Activated T-helper 9 cell treated with anti-CD3 and anti-CD28 coated beads, Interleukin-2, amount 50 U/mL, for 16 hours (primary cell): ENCODE measurements at places on chromosomes 1 and 21.

DNA sequence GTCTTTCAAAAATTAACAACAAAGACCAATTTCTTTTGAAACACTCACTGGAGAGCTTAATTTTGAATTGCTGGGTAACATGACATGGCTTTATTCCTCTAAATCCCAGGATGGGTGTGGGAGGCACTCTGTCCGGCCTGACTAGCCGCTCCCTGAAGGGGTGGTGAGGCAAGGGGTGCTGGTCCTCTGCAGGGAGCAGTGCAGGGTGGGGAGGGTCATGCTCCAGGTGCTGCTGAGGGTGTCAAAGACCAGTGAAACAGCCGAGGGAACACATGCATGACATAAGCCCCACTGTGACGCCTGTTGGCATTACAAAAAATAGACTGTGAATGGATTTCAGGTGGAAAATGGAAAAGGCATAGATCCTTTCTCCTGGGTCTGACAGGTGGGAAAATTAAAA is 223.7 kb downstream of the VAV3 start:
- no peak for DNase-seq

GRCh38 chr1:244783138-244783537 is 52.3 kb upstream of the COX20 start:
- no peak for DNase-seq

DNA sequence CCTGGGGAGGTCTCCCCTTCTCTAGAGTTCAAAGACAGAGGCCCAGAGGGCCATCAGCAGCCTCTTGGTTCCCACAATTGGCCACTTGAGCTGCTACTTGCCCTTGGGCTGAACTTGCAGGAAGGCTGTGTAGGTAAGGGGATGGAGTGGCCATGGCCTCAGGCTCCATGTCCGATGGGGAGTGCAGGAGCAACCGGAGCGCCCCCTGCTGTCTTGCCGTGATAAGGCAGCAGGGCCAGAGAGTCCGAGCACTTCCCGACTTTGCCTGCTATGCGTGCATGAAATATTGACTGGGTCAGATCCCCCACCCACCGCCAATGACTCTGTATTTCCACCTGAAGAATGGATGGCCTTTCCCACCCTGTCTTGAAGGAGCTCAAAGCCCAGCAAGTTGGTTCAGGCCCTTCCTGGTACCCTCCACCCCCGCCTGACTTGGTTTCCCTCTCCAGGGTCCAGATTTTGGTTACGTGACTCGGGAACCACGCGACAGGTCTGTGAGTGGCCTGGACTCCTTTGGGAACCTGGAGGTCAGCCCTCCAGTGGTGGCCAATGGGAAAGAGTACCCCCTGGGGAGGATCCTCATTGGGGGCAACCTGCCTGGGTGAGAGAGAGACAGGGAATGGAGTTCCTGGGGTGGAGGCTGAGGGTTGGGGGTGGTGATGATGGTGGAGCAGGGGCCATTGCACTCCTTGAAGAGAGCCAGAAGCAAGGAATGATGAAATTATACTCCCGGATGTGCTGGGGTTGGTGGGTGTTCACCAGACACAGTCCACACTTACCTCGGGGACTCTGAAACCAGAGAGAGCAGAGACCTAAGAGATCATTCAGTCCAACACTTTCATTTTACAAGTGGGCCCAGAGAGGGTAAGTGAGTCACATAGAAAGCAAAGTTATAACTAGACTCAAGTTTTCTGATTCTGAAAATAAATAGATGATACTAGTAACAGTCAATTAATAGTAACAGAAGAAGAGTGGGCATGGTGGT is 25.6 kb downstream of the PADI3 start:
- DNase-seq = no peak

GRCh38 chr1:7940034-7940433 is 605 bp downstream of the TNFRSF9 start:
- DNase-seq = no peak

DNA sequence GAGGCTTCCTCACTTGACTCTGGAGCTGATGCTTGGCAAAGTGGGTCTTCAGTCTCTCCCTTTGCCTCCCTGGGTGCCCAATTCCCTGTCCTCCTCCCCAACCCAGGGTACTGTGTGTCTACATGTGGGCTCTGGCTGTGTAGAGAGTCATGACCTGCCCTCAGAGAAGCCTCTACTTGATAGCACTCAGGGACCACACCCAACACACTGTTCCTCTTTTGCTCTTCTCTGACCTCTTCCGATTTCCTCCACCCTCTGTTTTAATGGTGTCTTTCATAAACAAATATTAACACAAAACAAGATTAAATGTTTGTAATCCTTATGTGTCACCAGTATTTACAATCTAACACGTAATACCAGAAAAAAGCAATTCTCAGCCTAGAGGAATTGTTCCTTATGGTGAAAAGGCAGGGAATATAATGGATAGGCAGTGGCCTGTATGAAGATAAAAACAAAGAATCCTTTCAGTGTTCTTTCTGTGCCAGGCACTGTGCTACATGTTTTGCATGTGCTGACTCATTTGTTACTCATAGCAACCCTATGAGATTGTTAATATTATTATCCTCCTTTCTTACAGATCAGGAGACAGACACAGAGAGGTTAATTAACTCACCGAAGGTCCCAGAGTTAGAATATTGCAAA is 58.2 kb downstream of the HSD3B1 start:
- DNase-seq = no peak

DNA sequence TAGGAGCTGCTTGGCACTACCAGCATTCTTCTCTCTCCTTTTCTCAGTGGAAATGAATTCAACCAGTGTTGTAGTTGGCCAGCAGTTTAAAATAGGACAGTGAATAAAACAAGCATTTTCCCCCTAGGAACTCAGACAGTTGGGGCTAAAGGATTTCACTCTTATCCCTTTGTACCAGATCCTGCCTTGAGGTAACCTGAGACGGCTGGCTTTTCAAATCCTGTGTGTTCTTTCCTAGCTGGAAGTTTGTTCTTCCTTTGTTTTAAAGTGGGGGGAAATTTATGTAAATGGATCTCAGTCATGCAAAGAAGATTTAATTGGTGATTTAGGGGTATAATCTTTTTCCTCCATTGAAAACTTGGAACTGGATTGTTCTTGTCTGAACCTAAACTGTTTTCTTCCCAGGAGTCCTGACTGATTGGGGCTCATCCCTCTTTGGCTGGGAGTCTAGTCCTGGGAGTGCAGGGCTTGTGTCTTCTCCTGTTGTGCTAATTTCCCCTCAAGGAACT is 23.3 kb downstream of the ZP4 start:
- DNase-seq = no peak

GRCh38 chr1:231786126-231786525 is 159.5 kb downstream of the DISC1 start:
- no peak for DNase-seq

- DNase-seq = no peak
These were observed 147.5 kb downstream of the CACNA1E start for GRCh38 chr1:181630838-181631237.

DNA sequence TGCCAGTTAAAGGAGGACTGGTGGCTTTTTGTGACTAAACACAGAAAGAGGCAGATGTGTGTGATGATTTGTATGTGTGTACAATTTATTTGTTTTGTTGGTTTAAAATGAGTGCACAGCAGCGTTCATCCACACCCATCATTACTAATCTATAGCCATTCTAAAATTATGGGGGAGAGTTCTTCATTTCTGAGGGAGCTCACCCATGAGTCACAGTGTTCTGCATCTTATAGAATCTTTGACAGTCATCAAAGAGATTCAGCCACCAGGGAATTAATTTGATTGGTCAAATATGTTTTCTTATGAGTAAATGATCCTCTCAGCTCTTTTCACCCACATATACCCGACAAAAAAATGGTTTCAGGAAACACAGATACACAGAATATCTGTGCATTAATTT is 147.9 kb downstream of the GREM2 start:
- DNase-seq = no peak

DNA sequence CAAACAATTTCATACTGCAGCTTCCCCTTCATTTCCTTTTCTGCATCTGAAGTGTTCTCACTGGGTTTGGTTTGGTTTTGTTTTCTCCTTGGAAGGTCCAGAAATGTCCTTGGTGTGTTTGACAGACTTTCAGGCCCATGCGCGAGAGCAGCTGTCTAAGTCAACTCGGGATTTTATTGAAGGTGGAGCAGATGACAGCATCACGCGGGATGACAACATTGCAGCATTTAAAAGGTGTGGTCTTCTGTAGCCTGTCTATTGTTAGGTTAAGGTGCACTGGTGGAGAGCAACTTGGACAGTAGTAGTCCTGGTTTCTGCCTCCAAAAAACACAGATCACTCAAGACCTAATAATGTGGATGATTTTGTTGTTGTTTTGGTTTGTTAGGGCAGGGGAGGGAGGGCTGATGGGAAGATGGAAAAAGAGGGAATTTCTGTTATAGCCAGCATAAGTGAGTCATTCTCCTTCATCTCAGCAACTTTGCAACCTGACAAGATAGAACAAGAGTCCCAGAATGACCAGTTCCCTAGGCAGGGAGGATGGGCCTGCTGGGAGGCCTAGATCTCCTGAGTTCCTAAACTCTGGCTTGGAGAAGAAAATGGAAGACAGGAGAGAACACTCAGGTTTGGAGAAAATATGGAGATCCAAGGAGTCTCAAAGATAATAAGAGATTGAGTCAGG is 12.5 kb downstream of the HAO2 start:
- DNase-seq = no peak

GRCh38 chr1:15151377-15151806 is 2.2 kb upstream of the TMEM51 start:
- DNase-seq = no peak

- no peak for DNase-seq
These were observed 241.6 kb downstream of the RPS6KC1 start for GRCh38 chr1:213292614-213293013.

GRCh38 chr1:62796221-62796620 is 12.3 kb downstream of the ATG4C start:
- no peak for DNase-seq

DNA sequence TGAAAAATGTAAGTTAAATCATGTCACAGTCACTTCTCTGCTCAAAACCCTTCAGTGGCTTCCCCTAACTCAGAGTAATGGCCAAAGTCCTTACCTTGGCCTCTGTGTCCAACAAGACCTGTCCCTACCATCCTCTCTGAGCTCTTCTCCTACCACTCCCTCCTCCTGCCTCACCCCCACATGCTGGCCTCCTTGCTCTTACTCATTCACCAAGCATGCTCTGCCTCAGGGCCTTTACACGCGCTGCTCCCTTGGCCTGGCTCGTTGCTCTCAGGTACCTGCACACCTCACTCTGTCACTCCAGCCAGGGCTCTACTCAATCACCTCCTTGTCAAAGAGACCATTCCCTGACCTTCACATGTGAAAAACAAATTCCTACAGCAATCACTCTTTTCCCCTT is 54.2 kb downstream of the SEC16B start:
- no peak for DNase-seq

GRCh38 chr1:247322849-247323586 is 8.6 kb downstream of the ZNF496 start:
- DNase-seq = no peak

GRCh38 chr1:45953934-45954847 is 150.8 kb downstream of the MAST2 start:
- no peak for DNase-seq

GRCh38 chr1:39109644-39110043 is 83.5 kb downstream of the NDUFS5 start:
- no peak for DNase-seq

GRCh38 chr1:44040418-44040817 is 9.2 kb upstream of the SLC6A9 start:
- no peak for DNase-seq

- DNase-seq = no peak
These were observed 1.5 kb downstream of the KIF1B start for GRCh38 chr1:10211805-10212410.

GRCh38 chr21:42346441-42346840 is 4.4 kb downstream of the TFF2 start:
- DNase-seq = no peak

GRCh38 chr21:19245188-19245580 is 841.6 kb upstream of the TMPRSS15 start:
- no peak for DNase-seq

GRCh38 chr1:95233319-95233736 is 682 bp upstream of the RWDD3 start:
- no peak for DNase-seq

- DNase-seq = no peak
These were observed at the start of gene IL19 for GRCh38 chr1:206770531-206771337. TSS of gene IL19 (plus strand) at chr1:206770773. CDS start at chr1:206836663, 65,890 bp downstream.

DNA sequence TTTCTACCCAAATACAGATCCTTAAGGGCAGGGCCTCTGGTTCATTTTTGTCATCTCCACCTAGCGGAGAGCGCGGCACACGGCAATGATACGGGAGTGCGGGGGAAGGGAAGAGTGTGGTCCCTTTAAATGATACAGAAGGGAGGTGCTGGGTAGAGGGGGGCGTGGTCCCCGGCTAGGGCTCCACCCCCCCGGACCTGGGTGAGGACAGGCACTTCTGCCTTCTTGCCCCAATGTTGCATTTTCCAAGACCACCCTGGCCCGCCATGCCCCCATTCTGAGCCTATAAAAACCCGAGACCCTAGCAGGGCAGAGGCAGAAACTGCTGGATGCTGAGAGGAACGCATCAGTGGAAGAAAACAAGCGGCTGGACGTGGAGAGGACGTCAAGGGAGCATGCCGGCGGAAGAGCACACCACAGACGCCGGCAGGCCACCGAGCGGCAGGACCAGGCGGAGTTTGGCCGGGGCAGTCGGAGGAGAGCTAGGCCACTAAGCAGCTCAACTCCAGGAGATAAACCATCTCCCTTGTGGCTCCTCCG is 30.0 kb downstream of the LRRC3 start:
- DNase-seq = peak; percentile 30

GRCh38 chr1:87143413-87144135 is 185.1 kb upstream of the LMO4 start:
- no peak for DNase-seq

DNA sequence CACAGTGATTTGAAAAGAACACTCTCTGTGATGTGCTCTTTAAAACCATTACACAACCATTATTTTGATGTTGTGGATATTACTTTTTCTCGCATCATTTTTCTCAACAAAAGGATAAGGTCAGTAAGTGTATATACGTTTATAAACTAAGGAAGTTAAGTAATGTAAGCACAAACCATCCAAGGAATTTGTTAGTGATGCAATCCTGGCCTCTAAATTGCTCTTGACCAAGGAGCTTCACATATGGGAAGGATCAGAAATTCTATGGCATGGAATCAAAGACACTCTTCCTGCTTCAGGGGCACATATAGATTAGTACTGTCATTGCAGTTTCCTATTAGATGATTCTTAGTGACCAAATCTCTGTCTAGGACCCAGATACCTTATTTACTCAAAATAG is 3.6 kb upstream of the PPP2R5A start:
- no peak for DNase-seq

DNA sequence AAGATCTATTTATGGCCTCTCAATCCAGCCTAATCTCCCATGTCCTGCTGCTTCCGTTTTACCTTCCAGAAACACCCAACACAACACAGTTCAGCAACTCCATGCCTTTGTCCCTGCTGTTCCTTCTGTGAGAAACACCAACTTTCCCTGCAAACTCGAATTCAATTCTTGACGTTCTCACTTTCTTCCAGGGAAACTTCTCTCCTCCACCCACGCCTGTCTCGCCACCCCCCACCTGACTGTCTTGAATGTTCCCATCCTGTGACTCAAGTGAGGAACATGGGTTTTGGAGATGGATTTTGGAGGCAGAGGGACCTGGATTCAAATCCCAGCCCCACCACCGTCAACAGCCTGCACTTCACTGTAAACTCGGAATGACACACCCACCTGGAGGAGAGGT is 44.8 kb downstream of the GRHL3 start:
- DNase-seq = no peak
